ENCODE measurements at places on chromosomes 11 and 22. TPM values are rescaled to one million over a fixed set of nuclear protein-coding genes. Genes with fewer than 3 reads are reported as not detected.

DNA sequence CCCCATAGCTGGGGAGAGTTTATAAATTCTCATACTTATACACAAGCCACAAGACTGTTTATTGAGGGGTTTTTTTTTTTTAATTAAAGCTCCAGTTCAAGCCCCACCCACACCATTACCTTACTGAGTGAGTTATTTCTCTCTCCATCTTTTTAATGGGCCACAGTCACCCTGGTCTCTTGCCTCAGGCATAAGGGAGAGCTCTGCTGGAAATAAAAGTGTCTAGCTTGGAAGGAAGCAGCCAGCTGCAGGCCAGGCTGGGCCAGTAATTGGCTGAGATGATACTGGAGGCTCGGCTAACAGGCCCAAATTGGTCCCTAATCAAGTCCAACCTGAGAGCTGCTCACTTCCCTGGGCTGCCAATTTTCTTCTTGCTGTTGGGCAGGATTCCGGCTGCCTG lies 174.1 kb downstream of the INSC start:
- no peak for DNase-seq

DNA sequence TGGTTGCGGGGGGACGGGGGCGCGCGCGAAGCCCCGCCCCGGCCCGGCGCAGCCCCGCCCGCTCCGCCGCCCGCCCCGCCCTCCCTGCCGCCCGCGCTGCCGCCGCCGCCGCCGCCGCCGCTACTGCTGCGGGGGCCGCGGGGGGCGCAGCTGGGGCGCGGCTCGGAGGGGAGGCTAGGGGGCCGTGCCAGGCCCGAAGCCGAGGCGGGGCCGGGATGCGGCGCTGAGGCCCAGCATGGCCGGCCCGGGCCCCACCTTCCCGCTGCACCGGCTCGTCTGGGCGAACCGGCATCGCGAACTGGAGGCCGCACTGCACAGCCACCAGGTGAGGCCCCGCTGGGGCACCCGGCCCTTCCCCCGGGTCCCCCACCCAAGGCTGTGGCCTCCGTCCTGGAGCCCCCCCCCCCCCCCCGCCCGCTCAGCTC lies at the start of gene ANKRD13D:
Gene ANKRD13D (plus strand): TSS at position 78 of the 425 bp plus-strand sequence. CDS start 158 bp downstream, at position 236.
- DNase-seq = no peak

GRCh38 chr22:32518381-32518780 lies 43.8 kb downstream of the FBXO7 start:
- no peak for DNase-seq

DNA sequence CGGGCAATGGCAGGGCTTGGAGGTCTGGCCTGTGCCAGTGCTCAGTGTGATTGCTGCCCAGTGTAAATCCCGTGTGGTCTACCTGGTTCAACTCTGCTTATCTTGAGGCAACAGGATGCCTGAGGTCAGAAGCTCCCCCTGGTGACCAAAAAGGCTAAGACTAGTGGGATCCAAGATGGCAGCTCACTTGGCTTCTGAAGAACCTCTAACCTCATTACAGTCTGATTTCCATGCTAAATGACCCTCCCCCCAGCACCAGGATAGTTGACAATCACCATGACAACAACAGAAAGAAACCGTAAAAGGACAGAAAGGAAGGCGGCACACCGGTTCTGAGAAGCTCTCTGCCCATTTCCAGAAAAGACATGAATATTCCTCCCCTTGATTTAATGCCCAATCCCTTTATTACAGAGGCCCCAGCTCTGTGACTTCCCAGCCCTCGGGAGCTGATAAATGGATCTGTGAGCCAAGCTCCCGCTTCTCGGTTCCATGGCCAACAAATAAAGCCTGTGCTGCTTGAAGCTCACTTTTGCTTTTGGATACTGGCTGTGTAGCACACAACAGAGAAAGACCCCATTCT lies 398.4 kb downstream of the CTTN start:
- no peak for DNase-seq

- DNase-seq = no peak
These were observed 2.6 kb downstream of the BMAL1 start for GRCh38 chr11:13280092-13280722.

DNA sequence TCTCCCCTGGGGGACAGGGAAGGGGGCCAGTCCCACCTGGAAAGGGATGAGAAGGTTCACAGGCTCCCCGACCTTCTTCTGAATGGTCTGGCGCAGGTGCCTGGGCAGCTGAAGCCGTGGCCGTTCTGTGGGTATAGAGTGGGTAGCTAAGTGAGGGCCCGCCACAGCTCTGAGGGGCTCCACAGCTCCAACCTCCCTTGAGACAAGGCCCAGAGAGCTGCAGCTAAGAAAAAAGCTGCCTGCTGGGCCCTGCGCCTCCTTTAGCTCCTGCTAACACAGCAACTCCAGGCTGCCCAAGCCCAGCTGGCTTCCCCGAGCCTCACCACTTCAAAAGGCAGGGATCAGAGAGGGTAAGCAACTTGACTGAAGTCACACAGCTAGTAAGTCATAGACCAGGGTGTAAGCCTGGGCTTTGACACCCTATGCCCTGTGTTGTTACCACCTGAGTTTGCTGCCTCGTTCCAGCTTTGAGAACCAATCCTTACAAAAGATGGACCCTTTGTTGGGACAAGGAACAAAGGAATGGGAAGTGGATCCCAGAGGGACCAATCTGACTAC lies 18.5 kb downstream of the MYBPC3 start:
- no peak for DNase-seq

MMP12 gene
- total RNA-seq = not detected

- DNase-seq = peak; percentile 98
These were observed at the start of the genes CCDC87 and CCS for GRCh38 chr11:66592457-66593302. TSS of gene CCDC87 (minus strand) at chr11:66593063. CDS start at chr11:66593015, 48 bp downstream. TSS of gene CCS (plus strand) at chr11:66593185. CDS start at chr11:66593262, 77 bp downstream.

- no peak for DNase-seq
These were observed 355.7 kb downstream of the MN1 start for GRCh38 chr22:27445881-27446280.

GRCh38 chr11:12884751-12885318 lies 124.3 kb upstream of the RASSF10 start:
- DNase-seq = no peak

GRCh38 chr11:12467610-12468009 lies 90.2 kb downstream of the PARVA start:
- DNase-seq = no peak

GRCh38 chr11:95708681-95709080 lies 80.9 kb downstream of the FAM76B start:
- no peak for DNase-seq

GRCh38 chr11:69534166-69534530 lies 52.7 kb downstream of the LINC01488 start:
- DNase-seq = no peak

DNA sequence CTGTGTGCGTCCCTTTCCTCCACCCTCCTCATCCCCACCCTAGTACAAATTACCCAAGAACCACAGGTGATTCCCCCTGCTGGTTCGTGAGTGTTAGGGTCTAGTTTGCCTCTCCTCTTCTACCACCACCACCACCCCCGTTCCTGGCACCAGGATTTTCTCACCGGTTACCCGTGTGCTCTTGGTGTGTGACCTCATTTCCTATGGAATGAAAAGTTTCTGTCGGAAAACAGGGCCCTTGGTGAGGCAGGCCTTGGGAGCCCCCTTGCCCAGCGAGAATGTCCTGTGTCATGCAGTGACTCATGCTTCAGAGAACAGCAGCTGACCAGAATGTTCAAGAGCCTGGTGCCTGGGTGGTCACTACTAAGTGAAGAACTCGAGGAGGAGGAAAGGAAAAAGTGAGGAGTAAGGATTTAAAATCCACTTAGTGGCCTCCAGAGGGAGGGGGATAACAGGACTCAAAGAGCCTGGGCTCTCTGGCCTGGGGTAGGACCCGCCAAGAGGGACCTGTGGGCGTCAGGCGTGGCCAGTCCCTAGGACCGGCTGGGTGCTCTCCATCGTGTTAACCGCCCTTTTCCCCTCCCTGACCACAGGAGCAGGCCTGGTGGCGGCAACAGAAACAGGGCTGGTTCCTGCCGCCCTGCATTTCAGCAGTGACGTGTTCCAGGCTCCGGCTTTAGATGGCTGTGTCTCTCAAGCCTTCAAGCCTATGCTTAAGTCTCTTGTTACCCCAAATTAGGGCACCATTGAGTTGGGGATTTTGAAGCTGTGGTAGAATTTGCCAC lies 30.2 kb downstream of the C22orf31 start:
- no peak for DNase-seq

FOSL1 gene
- total RNA-seq = 11.9 TPM

- no peak for DNase-seq
These were observed 11.9 kb downstream of the VSIG10L2 start for GRCh38 chr11:125957618-125958332.

DNA sequence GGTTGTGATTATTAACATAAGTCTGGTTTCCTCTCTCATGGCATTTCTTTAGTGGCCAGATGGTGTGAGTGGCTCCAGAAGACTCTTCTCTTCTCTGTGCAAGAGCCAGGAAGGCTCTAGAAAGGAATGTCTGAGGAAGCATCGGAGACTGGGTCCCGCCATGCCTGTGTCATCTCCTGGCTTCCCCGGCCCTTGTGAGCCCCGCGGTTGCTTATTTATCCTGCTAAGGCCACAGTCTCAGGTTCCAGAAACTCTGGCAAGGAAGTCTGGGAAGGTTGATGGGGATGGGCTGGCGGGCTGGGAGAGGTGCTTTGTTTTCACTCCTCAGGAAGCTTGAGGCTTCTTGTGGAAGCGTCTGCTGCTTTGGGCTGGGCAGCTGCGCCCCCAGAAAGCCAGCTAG lies 18.9 kb downstream of the BCR start:
- DNase-seq = no peak

BTG4 gene
- total RNA-seq = 0.23 TPM

- peak; percentile 16 for DNase-seq
These were observed 12.7 kb downstream of the C11orf91 start for GRCh38 chr11:33687733-33688479.

DNA sequence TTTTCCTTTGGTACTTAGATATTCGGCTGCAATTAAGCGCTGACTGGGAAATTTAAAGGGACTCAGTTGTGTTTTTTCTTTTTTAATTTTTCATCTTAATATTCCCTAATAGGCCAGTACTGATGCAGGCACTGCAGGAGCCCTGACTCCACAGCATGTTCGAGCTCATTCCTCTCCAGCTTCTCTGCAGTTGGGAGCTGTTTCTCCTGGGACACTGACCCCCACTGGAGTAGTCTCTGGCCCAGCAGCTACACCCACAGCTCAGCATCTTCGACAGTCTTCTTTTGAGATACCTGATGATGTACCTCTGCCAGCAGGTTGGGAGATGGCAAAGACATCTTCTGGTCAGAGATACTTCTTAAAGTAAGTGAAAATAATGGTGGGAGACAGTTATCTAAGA lies 3.8 kb downstream of the YAP1 start:
- DNase-seq = no peak

TRPM5 gene
- total RNA-seq = not detected

SEC14L2 gene
- 15.3 TPM for total RNA-seq

RFPL2 gene
- total RNA-seq = 0.50 TPM

Data from activated T-cell treated with anti-CD3 and anti-CD28 coated beads, Interleukin-2, amount 50 U/mL, for 72 hours (primary cell).